ENCODE measurements at places on chromosomes 7 and 10.

GRCh38 chr7:32069116-32069650 is 1.0 kb downstream of the PDE1C start:
- DNase-seq: no peak

DNA sequence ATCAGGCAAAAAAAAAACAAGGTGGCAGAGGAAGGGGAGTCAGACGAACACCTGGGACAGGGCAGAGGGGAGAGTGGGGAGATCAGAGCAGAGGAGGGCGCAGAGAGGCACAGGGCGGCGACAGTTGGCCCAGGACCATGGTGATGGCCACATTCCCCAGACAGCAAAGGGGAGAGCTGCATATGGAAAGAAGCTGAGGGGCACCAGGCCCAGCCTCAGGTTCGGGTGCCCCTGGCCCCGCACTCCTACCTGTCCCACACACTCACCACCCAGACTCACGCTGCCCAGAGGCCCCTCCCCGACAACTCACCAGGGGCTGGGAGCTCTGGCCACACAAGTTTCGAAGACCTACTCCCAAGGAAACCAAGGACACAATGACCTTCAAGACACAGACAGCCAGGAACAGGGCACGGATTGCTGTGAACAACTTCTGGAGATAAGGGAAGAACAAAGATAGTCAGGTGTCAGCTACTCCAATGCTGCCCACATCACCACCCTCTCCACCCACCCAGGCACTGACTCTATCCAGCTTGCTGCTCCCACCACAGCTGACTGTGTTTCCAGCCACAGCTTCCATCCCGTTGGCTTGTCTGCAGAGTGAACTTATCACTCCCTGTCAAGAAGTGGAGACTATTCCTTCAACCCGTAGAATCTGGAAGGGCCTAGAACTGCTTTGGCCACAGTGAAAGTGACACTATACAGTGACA is 8.3 kb downstream of the TMEM176B start:
- no peak for DNase-seq

DNA sequence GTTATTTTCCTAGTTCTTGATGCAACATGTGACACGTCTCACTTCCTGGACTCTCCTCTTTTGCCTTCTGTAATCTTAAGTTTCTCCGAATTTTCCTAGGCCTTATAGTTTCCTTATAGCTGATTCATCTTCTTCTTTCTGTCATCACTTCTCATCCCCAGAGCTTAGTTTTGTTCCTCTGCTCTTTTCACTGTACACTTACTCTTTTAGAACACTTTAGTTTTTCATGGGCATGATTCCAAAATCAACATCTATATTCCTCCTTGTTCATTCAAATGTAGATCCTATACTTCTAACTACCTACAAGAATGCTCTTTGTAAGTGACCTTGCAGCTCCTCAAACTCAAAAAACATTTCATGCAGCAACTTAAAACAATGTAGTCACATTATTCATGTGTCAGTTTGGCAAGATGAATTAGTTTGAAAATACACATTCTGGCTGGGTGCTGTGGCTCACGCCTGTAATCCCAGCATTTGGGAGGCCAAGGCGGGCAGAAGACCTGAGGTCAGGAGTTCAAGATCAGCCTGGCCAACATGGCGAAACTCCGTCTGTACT is 13.1 kb upstream of the SLC26A3 start:
- DNase-seq: no peak

GRCh38 chr7:53191191-53191695 is 155.8 kb downstream of the POM121L12 start:
- no peak for DNase-seq

DNA sequence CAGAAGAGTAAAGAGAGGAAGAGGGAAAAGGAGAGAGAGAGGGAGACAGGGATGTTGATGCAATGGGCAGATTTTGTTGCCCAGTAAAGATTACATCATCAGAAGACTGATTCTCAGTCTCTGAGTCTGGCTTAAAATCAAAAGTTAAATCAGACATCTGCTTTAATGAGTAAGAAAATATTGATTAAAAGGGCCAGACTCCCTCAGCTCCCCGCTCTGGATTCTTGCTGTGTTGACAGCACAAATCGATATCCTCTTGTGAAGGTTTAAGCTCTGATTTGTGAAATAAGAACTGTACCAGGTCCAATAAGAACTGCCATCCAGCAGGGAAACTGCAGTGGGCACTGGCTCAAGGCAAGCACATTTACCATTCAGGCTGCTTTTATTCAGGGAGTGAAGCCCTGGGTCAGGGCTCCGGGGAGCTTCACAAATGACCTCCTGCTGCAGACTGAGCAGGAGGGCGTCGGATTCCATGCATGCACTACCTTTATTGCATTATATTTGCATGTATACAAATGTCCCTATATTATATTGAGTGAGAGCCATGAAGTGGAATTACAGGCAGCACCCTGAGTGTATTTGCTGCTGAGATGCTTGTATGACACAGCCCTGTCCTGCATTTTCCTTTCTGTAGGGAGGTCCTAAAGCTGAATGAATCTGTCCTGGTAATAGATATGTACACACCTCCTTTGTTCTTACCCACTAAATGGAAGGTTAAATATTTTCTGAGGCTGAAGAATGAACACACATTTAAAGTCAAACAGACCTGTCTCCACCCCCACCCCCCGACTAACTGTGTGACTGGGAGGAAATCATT is 401.5 kb downstream of the REEP3 start:
- no peak for DNase-seq

Data from stimulated activated CD8-positive, alpha-beta memory T cell treated with anti-CD3 and anti-CD28 coated beads, Interleukin-4, amount 100 ng/mL, for 1 hour (primary cell).